ENCODE measurements at places on chromosomes 12 and 14. TPM values are rescaled to one million over a fixed set of nuclear protein-coding genes. Genes with fewer than 3 reads are reported as not detected.

GRCh38 chr12:26853303-26854030, 20.5 kb upstream of the ITPR2 start:
- DNase-seq = peak; percentile 61

DNA sequence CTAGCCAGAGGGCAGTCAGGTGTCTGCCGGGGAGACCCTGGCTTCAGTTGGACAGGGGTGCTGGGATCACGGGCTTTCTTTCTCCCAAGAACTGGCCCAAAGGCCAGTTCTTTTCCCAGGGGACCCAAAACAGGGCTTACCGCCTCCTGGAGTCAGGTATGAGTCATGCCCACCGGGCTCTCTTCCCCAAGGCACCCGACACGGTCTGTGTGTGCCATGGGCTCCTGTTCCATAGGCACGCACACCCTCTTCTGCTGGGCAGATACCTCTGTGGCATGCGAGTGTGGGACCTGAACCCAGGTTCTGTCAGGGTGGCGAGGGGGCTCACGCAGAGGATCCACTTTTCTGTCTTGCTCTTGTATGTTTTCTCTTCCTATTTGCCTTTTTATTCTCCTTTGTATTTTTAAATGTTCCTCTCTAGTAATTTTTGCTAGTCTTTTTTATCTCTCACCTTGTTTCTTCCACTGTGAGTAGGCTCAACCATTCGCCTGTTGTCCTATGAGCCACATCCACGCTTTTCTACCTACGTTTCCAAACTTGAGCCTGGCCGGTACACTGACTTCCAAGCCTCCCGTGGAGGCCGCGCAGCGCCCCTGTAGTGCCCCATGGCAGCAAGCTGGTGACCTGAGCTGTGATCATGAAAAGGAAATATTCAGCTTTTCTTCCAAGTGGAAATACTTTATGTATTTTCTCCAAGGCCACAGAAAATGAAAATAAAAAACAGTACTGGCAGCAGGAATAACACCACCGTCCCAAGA, 362.2 kb downstream of the CACNA1C start:
- no peak for DNase-seq

- DNase-seq = no peak
Observed at GRCh38 chr14:36585100-36585499, 2.7 kb upstream of the NKX2-8 start.

Gene IFNG
- total RNA-seq = not detected

Gene GYS2
- not detected for total RNA-seq

Gene HOXC12
- total RNA-seq = not detected

Gene RPL10L
- not detected for total RNA-seq
